Sigmoid colon (tissue), 7 donors: ENCODE measurements at places on chromosomes 3 and 15. TPM values are rescaled to one million over a fixed set of nuclear protein-coding genes. Genes with fewer than 3 reads are reported as not detected.

Gene KCTD6
- polyA plus RNA-seq = 4.6 TPM

Gene CCR9
- polyA plus RNA-seq = not detected

Gene SSUH2
- 4.4 TPM for polyA plus RNA-seq

Gene BSN
- polyA plus RNA-seq = not detected

Gene PLCH1
- 1.9 TPM for polyA plus RNA-seq

Gene GHSR
- not detected for polyA plus RNA-seq

Gene FRMD5
- 0.92 TPM for polyA plus RNA-seq

Gene CYP19A1
- polyA plus RNA-seq = not detected

Gene ANKRD28
- 14.8 TPM for polyA plus RNA-seq

Gene EFCC1
- 2.4 TPM for polyA plus RNA-seq

Gene ZCWPW2
- not detected for polyA plus RNA-seq

Gene CSPG5
- polyA plus RNA-seq = 1.0 TPM

Gene CCDC33
- 0.09 TPM for polyA plus RNA-seq

Gene ANKRD34C
- not detected for polyA plus RNA-seq

Gene CHST13
- 0.25 TPM for polyA plus RNA-seq

Gene TMEM62
- 27.4 TPM for polyA plus RNA-seq

Gene PLS1
- 123 TPM for polyA plus RNA-seq

Gene ITPKA
- 11.3 TPM for polyA plus RNA-seq

Gene ARIH2
- 53.7 TPM for polyA plus RNA-seq

Gene NR1I2
- polyA plus RNA-seq = 33.6 TPM

Gene FEZF2
- polyA plus RNA-seq = not detected
